ENCODE measurements at places on chromosomes 16 and 17.

DNA sequence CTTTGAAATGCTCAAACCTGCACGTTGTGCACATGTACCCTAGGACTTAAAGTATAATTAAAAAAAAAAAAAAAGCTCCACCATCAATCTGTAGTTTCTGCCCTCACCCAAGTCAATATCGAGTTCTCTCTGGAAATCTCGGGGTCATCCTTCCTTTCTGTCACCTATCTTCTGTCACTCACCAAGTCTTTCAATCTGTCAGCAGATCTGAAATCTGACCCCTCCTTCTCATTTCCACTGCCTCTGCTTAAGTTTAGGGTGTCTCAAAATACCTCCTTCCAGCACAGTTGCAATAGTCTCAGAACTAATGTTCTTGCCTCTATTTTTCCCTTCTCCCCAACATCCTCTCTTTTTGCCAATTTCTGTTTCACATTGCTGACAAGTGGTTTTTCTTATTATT, 32.3 kb downstream of the FTO start:
- no peak for DNase-seq

DNA sequence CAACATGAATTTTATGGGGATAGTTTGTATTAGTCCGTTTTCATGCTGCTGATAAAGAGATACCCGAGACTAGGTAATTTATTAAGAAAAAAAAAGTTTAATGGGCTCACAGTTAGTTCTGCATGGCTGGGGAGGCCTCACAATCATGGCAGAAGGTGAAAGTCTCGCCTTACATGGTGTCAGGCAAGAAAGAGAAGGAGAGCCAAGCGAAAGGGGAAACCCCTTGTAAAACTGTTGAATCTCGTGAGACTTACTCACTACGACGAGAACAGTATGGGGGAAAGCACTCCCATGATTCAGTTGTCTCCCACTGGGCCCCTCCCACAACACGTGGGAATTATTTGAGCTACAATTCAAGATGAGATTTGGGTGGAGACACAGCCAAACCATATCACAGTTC, 181.5 kb downstream of the PRKCA start:
- no peak for DNase-seq

DNA sequence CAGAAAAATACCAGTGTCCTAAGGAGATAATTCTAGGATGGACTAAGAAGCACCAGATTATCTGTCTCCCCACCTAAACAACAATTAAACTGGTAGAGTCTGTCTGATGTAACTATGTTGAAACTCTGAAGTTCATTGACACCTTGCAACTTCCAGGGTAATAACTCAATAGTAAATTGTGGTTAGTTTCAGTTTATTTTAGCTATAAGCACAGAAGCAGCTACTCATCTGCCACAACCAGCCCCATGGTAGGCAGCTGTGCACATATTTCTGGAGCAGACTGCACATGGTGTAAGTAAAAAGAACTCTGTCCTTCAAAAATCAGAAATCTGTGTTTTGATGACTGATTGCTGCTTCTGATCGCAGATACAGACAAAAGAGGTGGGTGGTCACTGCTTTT, 852.1 kb downstream of the CDH11 start:
- no peak for DNase-seq

DNA sequence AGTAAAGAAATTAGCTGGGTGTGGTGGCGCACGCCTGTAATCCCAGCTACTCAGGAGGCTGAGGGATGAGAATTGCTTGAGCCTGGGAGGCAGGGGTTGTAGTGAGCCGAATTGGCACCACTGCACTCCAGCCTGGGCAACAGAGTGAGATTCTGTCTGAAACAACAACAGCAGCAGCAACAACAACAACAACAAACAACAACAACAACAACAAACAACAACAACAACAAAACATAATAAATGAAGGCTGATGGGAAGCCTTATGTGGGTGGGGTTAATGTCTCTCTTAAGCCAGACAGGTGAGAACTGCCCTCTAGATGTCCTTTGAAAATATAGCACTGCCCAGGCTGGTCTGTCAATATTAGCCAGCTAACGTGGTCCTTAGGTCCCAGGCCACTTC, 107.3 kb downstream of the MSI2 start:
- no peak for DNase-seq

DNA sequence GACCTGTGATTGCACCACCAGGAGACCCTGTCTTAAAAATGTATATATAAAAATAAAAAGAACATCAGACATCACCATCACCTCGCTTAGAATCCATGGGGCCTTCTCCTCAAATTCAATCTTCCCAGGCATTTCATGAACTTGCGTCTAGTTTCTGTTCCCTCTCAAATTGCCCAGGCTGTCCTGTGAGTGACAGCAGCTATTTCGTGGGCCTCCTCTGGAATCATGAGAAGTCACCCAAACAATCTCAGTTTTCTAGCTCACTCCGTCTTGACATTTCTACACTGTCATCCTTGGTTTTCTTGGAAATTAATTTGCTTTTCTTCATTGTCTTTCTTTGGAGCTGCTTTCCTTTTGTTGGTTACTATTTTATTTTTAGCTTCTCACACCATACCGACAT, 7.3 kb downstream of the SLC52A1 start:
- DNase-seq = no peak

- DNase-seq = no peak
Measured at GRCh38 chr16:87042551-87043230, 274.5 kb downstream of the C16orf95 start.

DNA sequence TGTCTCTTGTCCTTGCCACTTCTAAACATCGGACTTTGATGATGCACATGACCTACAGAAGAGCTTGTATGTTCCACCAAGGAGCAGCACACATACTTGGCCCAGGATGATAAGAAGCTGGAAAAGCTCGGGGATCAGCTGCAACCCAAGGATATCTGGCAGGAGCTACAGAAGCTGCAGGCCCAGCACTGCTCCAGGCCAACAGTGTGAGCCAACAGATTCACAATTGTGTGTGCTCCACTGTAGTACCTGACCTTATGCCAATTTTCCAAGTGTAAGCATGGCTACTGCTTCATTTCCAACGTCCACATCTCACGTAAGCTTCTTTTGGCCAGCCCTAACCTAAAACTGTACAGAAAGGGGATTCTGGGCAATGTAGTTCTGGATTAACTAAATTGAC, 83.4 kb downstream of the COX10 start:
- no peak for DNase-seq

DNA sequence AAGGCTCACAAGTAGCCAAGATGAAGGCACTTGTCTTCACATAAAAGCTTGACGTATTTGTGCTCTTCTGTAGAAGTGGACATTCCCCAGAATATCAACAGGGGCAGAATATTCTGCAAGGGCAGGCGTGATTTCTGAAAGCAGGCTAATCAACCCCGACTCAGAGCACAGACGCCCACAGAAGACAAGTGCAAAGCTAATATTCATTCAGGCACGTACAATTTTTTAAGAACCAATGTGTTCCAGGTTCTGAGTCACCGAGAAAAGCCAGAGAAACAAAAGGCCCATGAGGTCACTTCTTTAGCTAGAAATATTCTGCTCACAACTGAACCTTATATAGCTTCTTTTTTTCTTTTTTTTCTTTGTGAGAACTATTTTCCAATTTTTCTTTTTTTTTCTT, 121.6 kb downstream of the DNAH9 start:
- DNase-seq = no peak

DNA sequence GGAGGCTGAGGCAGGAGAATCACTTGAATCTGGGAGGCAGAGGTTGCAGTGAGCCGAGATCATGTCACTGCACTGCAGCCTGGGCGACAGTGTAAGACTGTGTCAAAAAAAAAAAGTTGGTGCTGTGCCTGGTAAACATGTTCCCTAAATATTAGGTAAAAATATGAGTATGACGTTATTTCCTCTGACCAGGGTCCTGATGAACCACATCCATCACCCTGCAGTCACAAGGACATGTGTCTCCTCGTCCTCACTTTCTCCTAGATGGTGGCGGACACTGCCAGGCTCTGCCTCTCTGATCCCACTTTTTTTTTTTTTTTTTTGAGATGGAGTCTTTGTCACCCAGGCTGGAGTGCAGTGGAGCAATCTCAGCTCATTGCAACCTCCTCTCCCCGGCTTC, 28.7 kb downstream of the LGALS9 start:
- no peak for DNase-seq

- DNase-seq = no peak
Measured at GRCh38 chr16:85445064-85445778, 167.9 kb upstream of the GSE1 start.

GRCh38 chr17:65018610-65019316, 37.8 kb downstream of the GNA13 start:
- no peak for DNase-seq

- no peak for DNase-seq
Measured at GRCh38 chr17:30326809-30327208, 7.0 kb downstream of the TMIGD1 start.

DNA sequence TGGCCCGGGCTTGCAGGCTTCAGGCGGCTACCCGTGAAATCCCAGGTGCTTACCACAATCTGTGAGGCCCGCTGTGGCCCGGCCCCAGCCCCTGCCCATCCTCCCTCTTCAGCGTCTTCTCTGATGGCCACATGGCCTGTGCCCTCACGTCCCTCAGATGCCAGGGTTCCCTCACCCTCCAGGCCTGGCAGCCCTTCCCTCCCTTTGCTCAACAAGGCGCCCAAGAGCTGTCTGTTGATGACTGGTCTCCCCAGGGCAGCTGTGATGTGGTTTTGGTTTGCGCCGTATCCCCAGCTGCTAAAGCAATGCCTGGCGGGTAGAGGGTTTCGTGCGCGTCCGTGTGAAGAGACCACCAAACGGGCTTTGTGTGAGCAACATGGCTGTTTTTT, 35.1 kb downstream of the PMM2 start:
- DNase-seq = no peak

- no peak for DNase-seq
Measured at GRCh38 chr16:66581246-66581952, 2.1 kb downstream of the CMTM2 start.

DNA sequence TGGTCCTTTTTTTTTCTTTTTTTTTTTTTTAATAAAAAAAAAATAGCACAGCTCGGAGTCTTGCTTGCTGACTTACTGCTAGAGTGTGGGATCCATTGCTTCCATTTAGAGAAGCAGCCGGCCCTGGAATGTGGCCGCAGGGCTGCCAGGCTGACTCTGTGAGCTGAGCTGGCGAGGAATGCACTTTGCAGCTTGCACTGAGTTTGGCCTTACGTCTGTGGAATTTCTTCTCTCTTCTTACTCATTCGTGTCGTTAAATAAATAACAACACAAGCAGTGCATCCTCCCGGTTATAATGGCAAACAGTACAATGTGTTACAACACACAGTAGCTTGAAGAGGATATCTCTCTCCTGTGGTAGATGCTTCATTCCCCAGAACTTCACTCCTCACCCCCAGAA, 69.2 kb downstream of the PRKCB start:
- DNase-seq = no peak

GRCh38 chr16:11212798-11213196, 43.2 kb downstream of the SOCS1 start:
- no peak for DNase-seq

DNA sequence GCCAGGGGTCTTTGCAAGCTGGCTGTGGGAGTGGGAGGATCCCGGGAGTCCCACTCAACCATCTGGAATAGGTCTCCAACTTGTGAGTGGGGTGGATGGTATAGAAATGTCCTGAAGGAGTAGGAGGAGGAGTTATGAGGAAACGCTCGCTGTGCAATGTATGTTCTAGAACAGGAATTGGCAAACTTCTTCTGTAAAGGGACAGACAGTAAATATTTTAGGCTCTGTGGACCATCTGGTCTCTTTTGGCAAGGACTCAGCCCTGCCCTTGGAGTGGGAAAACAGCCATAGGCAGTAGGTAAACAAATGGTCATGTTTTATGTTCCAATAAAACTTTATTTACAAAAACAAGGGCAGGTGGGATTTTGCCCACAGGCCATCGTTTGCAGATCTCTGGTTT, 149.2 kb downstream of the NPIPB5 start:
- no peak for DNase-seq

DNA sequence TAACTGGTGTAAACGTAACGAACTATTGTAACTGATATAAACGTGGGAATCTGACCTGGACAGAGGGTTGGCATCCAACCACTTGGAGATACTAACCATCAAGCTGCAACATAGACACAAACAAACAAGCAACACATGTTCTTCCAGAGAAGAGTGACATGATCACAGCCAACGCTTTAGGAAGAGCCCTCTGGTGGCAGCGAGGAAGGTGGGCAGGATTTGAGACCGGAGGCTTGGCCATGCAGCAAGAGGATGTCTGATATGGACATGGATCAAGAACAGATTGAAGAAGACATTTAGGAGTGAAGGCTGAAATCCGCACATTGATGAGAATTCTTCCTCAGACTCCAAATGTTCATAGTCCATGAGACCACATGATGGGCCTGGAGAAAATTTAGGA, 40.3 kb upstream of the TNRC6A start:
- DNase-seq = peak; percentile 17

DNA sequence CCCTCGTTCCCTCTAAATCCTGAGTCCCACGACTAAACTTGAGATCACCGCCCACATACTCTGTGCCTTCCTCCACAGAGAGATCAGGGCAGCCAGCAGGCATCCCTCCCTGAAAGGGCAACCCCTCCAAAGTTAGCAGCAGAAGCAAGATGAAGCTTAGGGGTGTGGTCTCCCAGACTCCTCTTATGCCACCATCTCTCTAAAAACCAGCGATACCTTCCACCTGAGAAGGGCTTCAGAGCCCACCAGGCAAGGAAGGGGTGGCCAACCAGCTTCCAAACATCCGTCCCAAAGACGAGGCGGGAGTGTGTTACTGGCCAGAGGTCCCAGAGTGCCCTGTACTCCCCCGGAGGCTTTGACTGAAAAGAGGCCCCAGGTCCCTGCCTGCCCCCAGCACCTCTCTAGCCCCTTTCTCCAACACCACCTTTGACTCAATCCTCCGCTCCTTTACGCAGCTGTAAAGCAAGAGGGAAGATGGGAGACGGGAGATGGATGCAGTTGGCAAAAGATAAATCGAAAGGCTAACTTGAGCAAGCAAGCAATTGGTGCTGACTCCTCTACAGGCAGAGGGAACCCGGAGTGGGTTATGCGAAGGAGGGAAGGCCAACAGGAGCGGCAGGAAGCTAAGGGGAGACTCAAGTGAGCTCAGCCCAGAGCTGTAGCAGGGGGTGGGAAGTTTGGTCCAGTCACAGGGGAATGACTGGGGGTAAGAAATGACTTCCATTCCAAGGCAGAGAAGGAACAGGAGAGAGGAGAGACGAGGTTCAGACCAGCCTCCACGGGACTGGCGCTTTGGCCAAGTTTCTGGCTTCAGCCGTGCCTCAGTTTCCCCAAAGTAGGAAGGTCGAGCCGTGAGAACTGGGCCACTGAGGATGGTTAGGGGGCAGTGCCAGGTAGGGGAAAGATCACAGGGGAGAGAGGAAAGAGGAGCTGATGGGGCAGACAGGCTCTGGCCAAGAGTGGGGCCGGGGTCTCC, 1.0 kb downstream of the ST3GAL2 start:
- peak; percentile 21 for DNase-seq

DNA sequence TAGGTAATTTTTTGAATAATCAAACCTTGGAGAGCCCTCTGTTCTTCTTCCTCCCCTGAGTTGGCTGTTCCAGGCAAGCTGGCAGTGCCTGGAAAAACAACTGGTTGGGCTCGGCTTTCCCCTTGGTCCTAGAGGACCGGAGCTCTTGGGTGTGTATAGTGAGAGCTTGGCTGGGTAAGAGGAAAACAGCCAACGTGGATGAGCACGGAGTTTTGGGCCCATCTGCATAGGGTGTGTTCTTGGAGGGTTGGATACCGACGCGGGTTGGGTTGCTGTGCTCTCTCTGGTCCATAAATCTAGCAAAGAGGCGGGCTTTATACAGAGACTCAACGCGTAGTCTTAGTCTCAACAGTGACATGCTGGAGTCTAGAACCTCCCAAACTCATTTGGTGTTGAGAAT, 23.2 kb downstream of the ITGB3 start:
- DNase-seq = no peak

- DNase-seq = no peak
Measured at GRCh38 chr17:47214931-47215330, 5.8 kb downstream of the MYL4 start.
